ENCODE measurements at places on chromosomes 1 and 21.

DNA sequence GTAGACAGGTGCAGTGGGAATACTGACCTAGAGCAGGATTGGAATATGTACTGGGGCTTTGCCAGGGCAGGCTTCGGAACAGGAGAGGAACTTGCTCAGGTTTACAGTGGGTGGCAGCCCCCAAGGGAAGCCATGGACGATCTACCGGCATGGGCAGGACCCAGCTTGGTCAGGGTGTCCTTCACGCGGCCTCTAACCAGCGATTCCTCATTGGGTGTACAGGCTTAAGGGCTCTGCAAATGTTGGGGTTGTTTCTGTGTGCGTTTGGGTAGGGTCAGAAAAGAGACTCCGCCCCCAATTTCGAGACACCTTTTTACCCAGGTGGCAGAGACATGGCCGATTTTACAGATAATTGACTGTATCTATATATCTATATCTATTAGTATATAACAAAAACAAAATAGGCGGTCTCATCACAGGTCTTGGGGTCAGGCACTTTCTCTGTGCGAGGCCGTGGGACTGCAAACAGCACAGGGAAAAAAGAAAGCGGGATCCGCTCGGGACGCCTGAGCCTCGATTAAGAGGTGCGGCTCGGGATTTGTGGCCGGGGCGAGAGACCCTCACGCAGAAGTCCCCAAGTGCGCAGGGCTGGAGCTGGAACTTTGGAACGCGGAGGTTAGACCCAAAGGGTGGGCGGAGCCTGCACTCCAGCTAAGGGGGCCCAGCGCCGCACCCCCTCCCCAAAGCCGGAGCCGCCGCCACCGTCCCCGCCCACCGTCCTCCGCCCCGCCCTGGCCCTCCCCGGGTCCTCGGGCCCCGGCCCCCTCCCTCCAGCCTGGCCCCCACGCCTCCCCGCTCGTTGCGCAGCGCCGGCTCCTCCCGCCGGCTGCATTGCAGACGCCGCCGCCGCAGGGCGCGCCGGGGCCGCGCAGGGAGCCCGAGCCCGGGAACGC is 67.5 kb upstream of the VAMP3 start:
- DNase-seq = peak; percentile 48

DNA sequence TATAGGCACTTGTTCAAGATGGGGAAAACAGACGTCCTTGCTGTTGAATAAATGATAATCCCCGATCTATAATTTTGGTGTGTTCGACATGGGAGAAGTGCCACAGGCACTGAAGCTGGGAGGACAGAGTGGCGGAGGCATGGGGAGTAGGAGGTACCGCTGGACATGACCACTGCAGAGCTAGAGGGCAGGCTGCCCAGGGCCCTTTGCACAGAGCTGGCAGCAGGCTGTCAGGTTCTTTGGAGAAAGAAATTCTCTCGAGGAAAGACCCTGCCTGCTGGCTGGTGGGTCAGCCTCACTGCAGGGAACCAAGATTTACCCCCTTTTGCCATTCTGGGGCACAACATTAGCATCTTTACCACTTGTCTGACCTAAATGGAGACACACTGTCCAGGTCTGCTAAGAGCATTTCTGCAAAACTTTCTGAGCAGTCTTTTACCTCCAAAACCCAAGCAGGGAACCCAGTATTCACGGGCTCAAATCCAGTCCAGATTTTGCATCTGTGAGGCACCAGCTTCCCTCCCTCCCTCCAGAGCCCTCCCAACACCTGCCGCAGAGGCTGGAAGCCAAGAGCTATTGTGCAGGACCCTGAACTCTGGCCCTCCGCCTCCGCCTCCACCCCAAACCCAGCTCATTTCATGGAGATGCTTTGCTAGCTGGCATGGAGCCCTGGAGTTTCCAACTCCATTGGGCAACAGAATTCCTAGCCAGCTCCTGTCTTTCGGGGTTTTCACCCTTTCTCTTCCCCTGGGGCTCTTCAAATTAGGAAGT is 142.3 kb downstream of the PLXNA2 start:
- DNase-seq = no peak

- no peak for DNase-seq
Observed at GRCh38 chr1:158149175-158149574, 31.5 kb upstream of the CD1D start.

DNA sequence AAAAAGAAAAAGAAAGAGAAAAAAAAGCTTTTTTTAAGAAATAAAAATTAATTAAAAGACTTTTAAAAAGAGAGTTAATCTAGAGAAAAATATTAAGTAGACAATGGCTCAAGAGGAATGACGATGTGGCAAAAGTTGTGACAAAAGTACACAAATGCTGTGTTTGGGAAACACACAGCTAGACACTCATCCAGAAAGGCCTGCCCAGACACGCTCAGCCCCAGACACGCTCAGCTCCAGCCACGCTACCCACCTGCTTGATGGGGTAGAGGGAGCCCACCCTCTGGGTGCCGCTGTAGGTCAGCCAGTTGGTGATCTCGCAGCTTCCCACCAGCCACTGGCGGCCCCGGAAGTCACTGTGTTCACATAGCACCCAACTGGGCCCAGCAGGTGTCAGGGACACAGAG is 10.2 kb downstream of the CD52 start:
- no peak for DNase-seq

GRCh38 chr1:183585038-183585437 is 5.2 kb downstream of the NCF2 start:
- no peak for DNase-seq

DNA sequence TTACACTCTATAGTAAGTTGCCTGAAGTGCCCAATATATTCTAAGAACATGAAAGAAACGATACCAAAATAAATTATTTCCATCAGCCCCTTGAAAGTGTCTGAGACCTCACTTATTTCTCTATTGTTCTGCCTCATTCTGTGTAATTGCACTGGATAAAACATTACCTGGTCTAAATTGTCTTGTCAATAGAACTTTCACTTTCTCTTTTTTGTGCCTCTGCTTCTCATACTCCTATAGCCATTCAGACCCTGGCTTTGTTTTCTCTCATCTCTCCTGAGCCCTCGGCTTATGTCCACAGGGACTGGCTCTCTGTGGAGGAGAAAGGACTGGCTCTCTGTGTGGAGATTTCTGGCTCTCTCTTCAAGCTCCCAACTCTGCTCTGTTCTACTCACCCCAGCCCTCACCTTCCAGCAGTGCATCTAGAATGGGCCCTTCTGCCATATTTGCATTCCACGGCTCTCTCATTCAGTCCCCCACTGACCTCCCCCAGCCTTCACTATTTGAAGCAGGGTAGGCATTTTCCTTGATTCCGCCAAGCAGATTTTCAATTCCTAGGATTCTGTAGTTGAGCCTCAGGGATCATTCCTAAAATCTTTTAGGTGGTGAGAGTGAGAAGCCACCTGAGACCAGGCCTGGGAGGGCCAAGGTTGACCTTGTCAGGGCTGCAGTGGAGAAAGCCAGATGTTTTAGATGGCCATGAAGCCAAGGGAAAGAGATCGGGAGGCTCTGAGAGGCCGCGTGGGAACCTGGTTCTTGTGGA is 15.9 kb upstream of the GALNT2 start:
- no peak for DNase-seq

GRCh38 chr1:231194843-231195516 is 33.1 kb downstream of the TRIM67 start:
- no peak for DNase-seq

GRCh38 chr1:30756206-30756544 is 1.4 kb downstream of the LAPTM5 start:
- no peak for DNase-seq

GRCh38 chr1:155729031-155729898 is 40.4 kb downstream of the DAP3 start:
- peak; percentile 24 for DNase-seq

GRCh38 chr1:2277741-2278488 is 49.8 kb downstream of the SKI start:
- no peak for DNase-seq

- no peak for DNase-seq
Observed at GRCh38 chr1:40532844-40533424, 1.5 kb downstream of the ZNF684 start.

DNA sequence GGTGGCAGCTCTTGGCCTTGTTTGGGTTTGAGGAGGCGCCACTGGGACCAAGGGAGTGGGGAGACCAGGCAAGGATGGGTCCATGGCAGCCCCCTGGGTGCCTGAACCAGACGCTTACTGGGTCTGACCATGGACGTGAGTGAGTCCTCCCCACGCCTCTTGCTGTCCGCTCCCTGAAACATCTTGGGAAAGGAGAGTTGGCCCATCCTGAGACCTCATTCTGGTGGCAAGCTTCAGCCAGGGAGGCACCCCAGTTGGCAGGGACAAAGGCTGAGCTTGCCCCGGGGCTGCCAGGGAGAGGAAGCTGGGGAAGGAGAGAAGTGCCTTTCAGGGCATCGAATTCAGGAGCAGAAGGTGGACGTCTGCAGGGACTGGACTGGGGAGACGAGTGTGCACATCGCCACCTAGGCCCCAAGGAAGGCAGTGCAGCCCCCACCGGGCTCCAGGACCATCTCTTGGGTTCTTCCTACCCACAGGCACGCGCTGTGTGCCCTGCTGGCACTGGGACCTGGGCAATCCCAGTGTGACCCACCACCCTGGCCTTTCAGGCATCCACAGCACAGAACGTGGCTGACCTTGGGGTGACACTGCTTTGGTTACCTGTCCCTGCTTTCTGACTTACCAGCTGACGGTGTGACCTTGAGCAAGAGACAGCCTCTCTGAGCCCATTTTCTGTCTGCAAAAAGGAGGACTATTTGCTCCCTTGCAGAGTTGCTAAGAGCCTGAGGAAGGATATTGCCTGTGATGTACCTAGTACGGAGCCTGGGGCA is 132.9 kb upstream of the WNT4 start:
- peak; percentile 62 for DNase-seq

GRCh38 chr1:2936559-2937515 is 84.4 kb upstream of the ACTRT2 start:
- no peak for DNase-seq

DNA sequence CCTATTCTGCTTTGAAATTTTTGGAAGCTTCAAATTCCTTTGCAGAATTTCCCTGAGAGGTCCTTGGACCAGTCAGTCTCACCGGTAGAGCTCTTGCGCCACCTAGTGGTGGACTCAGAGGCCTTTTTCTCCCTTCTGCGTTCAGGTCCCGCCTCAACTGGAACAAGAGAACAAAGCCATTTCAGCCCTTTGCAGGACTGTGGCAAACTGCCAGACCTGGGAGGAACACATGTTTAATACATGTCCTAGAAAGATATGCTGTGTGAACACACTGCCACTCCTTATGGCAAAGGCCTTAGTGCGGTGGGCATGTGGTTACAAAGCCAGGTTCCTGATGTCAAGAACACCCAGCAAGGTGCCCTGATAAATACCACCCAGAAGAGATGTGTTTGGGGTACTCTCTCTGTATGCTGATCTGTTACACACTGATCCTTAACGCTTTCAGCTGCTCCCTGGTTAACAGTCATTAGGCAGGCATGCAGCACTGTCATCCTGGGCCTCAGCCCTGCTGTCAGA is 82.2 kb upstream of the SSX2IP start:
- DNase-seq = peak; percentile 63

GRCh38 chr1:7421471-7422075 is 349.5 kb upstream of the VAMP3 start:
- no peak for DNase-seq
